Activated T-helper 9 cell treated with anti-CD3 and anti-CD28 coated beads, Interleukin-2, amount 50 U/mL, for 16 hours (primary cell): ENCODE measurements at places on chromosomes 4 and X.

DNA sequence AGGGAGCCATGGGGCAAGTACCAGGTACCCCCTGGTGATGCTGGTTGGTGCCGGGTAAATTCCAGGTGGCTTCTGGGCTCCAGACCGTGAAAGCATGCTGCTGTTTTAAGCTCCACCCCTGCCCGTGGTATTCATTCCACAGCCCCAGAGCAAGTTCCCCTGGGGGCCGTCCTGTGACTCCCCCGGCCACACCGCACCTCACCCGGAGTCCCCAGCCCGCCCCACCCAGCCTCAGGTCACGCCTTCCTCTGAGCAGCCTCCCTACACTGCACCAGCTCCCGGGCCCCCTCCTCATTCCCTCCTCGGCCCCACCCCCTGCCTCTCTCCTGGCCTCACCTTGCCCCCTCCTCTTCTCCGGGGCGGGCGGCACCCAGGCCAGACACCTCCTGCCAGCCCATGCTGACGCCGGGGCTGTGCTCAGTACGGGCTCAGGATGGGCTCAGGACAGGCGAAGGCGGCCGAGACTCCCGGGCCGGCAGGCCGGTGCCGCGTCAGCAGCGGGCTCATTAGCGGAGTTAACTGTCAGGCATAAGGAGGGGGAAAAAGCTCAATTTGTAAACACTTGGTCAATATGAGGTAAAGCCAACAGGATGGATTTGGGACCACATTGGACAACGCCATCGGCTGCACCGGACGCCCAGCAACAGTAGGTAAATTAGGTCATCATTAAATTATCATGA is 127.4 kb downstream of the FAM53A start:
- DNase-seq, result no peak

DNA sequence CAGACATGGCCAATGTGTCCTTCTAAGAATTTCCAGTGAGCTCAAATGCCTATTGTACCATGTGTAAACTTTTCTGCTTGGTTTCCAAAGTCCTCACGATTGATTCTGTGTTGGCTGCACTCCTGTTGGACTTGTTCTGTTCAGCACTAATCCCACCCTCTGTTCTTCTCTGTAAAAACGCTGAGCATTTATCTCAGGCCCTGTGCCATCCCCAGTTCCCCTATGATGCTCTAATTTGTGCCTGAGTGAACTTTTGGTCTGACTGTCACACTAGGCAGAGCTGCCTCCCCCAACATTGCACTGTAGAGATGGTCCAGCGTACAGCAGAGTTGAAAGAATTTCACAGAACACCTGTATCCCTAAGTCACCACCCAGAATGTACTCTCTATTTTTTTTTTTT is 76.1 kb upstream of the STS start:
- DNase-seq, result no peak

DNA sequence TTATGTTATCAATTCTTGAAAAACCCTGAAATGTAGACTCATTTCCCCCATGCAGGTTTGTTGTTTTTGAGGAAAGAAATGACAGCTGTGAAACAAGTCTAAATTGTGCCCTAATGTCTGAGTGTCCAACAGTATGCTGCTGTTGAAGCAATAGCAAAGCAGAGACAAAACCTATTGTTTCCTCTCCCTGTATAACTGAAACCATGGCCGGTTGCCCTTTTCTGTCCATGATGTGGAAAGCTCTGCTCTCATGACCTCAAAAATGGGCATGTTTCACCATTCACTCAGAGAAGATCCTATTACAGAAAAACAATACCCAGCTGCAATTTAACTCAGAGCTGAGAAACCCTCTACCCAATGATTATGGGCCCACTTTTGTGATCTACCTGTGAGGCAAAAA is 312.6 kb upstream of the FTHL17 start:
- DNase-seq, result no peak

- DNase-seq, result no peak
Observed at GRCh38 chr4:5631352-5632065, 76.8 kb downstream of the EVC2 start.

DNA sequence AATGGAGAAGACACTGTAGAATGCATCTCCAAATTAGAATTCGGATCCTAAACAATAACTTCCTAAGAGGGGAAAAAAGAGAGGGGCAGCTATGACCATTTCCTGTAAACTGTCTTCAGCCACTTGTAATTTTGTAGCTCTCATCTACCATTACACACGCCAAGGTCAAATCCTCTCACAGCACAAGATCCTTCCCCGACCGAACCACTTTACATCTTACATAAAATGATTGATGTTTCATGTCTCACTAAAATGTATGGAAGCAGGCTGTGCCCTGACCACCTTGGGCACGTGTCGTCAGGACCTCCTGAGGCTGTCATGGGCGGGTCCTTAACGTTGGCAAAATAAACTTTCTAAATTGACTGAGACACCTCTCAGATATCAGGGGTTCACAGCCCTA is 24.1 kb upstream of the PBDC1 start:
- peak; percentile 8 for DNase-seq

- no peak for DNase-seq
Observed at GRCh38 chrX:81390237-81390636, 188.3 kb downstream of the SH3BGRL start.

DNA sequence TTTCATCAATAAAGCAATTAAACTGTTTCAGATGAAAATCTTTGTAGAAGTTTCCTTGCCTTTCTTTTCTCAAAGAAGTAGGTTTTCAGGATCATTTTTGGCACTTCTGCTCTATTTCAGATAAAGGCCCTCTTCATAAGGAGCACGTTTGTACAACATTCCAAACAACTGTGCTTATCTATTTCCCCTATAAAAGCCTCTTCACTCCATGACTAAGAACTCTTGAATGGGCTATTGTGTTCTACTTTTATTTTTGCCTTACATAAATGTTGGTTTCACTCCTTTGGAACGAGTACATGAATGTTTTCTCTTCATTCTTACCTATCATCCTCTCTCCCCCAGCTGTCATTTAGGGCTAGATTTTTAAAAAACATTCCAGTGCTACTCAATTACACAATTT is 288.0 kb upstream of the PPP1R2C start:
- DNase-seq, result no peak

- no peak for DNase-seq
Observed at GRCh38 chrX:153517423-153517822, at the start of gene ATP2B3. Gene ATP2B3, plus strand, starts transcription at chrX:153517642. Its CDS starts 18,606 bp downstream, at chrX:153536248.
